Stimulated activated CD4-positive, alpha-beta T cell treated with anti-CD3 and anti-CD28 coated beads, Interleukin-12 subunit alpha, Interleukin-12 subunit beta, amount 100 ng/mL, for 4 hours (primary cell): ENCODE measurements at places on chromosomes 16 and 17.

- no peak for DNase-seq
Measured at GRCh38 chr16:17149904-17150483, 320.8 kb downstream of the XYLT1 start.

- DNase-seq = no peak
Measured at GRCh38 chr17:76371656-76372628, 12.5 kb upstream of the SPHK1 start.

DNA sequence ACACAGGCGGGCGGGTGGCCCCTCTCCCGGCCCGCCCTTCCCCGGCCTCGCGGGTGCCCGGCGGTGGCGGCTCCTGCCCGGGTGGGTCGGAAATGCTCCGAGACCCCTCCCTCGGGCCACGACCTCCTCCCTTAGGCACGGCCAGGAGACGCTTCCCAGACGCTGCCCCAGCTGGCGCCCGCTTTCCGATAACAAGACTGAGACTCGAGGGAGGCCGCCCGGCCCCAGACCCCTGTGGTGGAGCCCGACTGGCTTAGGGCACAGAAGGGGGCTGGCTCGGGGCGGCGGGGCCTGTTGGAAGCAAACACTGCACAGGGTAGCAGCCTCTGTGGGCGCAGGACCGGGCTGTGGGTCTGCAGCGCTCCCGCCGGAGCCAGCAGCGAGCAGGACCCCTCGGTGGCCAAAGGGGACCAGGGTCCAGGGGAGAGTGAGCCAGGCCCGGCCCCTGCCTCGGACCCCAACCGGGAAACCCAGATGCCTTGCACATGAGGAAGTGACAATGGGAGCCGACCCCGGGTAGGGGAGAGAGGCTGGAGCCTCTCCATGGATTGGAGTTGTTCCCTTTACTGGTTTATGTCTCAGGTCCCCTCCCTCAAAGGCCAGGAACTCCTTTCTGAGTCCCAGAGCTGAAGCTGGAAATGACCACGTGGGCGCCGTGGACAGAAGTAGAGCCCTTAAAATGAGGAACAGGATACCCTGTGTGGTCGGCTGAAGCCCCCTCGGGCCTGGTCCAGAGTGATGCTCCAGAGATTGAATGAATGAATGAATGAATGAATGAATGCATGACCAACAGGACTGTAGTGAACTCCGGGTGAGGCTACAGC lies 19.8 kb upstream of the ADCY7 start:
- no peak for DNase-seq

DNA sequence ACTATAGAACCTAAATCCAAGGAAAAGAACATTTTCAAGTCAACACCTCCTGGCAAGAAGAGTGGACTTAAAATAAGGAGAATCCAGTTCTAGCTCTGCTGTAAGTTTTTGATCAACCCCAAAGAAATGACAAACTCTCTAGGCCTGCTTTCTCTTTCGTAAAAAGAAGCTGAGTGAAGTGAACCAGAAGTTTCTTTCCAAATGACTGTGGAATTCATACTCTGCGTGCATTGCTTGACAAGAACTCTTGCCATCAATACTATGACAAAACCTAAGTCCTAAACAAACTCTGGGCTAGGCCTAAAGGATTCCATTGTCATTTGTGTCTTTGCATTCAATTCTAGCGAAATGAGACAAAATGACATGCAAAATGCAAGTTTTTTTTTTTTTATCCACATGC lies 187.5 kb upstream of the SOX9 start:
- no peak for DNase-seq

GRCh38 chr17:30101686-30102390 lies 14.8 kb upstream of the NSRP1 start:
- no peak for DNase-seq

GRCh38 chr16:11016993-11017392 lies 72.6 kb downstream of the CLEC16A start:
- DNase-seq = no peak

GRCh38 chr17:5299383-5299782 lies 17.3 kb downstream of the RABEP1 start:
- no peak for DNase-seq

DNA sequence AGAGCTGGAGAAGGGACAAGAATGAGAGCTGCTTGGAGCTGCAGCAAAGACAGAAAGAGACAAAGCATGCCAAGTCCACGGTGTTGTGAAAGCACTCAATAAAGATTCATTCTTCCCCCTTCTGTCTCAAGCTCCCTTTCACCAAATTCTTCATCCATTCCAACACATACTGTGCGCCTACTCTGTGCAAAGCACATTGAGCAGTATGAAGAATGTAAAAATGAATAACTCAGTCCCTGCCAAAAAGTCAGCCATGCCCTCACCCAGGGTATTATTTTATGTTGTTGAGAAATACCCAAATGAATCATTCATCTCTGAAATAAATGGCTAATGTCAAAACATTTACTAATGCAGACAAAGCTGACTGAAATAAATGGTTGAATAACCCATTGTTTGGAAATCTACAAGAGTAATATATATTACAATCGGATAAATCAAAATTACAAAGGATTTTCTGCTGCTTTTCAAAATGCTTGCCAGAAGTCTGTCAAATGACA lies 282.9 kb upstream of the IRX5 start:
- no peak for DNase-seq

DNA sequence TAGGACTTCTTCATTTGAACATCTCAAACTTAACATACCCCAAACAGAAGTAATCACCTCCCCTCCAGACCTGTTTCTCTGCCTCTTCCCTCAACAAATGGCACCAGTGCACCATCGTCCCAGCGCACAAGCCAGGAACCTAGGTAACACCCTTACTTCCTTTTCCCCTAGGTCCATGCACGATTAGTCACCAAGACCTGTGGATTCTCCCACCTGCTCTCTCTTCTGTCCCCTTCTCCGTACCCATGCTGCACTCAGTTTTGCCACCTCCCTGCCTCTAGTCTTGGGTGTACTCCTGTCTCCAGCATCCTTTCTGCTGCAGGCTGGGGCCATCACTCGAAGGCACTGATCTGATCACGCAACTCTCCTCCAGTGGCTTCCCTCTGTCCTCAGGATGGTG lies 3.2 kb downstream of the EMC8 start:
- no peak for DNase-seq

DNA sequence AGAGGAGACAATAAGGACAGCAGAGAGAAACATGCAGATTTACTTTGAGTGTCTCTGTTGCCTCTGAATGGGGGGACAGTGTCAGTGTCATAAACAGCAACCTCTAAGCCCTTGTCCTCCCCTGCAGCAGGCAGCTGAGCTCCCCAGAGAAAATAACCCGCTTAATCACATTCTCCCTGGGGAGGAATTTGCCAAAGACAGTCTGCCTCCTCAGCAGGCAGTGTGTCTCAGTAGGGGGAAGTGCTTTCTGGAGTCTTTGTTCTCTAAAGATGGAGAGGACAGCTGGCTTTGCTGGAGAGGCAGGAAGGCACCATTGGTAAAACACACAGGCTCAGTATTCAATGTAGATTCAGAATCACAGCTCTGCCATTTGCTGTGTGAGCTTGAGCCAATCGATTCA lies 16.1 kb downstream of the TEKT5 start:
- no peak for DNase-seq

DNA sequence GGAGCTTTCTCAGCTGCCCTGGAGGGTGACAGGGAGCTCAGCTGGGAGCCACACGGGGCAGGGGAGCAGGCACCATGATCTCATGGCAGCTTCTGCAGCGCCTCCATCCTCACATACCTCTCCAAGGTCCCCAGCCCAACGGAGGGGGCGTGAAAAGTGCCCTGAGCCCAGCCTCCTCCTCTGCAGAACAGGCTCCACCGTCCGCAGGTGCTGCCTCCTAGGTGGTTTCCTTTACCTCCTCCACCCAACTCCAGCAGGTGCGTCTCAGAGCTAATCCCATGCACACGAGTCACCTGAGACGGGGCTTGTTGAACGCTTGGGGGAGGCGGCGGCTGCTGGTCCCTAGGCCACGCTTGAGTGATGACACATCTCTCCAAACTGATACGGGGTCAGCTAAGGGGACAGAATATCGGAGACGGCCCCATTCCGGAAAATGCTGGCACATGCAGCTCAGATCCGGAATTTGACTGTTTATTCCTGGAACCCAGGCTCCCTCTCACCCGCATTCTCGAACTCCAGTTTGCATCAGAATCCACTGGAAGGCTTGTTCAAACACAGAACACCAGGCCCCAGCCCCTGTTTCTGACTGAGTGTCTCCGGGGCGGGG lies 387 bp upstream of the SLC38A8 start:
- no peak for DNase-seq

- DNase-seq = no peak
Measured at GRCh38 chr17:17279316-17279715, 1.7 kb downstream of the COPS3 start.

GRCh38 chr16:68383858-68384257 lies 64.5 kb downstream of the SMPD3 start:
- no peak for DNase-seq

- DNase-seq = peak; percentile 31
Measured at GRCh38 chr17:66302761-66303626, 581 bp downstream of the PRKCA start.

GRCh38 chr16:17416461-17417311 lies 54.1 kb downstream of the XYLT1 start:
- peak; percentile 21 for DNase-seq

DNA sequence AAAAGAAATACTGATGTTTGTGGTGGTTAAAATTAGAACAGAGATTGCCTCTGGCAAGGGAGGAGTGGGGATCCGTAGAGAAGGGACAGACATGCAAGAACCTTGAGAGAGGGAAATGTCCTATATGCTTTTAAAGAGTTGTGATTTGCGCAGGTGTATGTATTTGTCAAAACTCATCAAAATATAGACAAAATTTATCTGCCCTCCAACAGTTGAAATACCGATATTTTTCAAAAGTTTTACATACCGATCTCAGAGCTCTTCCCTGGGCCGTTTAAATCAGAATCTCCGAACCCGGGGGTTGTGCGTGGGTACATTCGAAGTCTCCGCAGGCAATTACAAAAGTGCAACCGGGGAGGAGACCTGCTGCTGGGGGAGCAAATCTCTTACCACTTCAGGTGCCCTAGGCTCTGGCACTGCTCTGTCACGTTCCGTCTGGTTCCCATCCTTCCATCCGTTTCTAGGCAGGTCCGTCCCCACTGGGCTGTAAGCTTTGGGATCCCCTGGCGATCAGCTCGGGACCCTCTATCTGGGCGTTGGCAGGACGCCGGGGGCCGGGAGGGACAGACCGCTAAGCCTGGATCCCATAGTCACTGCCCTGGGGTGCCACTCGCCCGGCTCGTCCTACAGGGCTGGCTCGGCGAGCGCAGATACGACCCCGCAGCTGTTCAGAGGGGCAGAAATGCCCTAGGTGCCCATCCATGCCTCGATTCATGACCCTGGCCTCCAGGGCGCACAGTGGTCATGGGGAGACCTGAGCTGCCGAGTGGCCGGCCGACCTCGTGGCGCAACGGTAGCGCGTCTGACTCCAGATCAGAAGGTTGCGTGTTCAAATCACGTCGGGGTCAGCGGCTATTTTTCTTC lies 4.2 kb downstream of the BORCS6 start:
- DNase-seq = peak; percentile 97

DNA sequence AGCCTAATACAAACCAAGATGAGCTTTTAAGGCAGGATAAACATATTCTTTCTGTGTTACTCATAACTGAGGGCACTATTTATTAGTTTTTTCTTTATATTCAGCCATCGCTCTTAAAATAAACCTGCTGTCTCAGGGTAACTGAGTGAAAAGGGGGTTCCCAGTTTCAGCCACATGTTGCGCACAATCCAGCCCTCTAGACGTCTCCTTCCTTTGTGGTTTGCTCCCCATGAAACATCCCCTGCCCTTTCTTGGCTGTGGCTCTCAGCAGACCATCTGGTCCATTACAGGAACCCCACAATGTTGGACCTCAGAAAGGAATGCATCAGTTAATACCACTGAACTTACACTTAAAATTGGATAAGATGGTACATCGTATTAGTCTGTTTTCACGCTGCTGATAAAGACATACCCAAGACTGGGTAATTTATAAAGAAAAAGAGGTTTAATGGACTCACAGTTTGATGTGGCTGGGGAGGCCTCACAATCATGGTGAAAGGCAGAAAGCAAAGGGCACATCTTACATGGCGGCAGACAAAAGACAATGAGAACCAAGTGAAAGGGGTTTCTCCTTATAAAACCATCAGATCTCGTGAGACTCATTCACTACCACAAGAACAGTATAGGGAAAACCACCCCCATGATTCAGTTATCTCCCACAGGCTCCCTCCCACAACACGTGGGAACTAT lies 12.6 kb upstream of the IL21R start:
- no peak for DNase-seq

GRCh38 chr17:79866791-79867518 lies 27.7 kb upstream of the CBX4 start:
- no peak for DNase-seq

DNA sequence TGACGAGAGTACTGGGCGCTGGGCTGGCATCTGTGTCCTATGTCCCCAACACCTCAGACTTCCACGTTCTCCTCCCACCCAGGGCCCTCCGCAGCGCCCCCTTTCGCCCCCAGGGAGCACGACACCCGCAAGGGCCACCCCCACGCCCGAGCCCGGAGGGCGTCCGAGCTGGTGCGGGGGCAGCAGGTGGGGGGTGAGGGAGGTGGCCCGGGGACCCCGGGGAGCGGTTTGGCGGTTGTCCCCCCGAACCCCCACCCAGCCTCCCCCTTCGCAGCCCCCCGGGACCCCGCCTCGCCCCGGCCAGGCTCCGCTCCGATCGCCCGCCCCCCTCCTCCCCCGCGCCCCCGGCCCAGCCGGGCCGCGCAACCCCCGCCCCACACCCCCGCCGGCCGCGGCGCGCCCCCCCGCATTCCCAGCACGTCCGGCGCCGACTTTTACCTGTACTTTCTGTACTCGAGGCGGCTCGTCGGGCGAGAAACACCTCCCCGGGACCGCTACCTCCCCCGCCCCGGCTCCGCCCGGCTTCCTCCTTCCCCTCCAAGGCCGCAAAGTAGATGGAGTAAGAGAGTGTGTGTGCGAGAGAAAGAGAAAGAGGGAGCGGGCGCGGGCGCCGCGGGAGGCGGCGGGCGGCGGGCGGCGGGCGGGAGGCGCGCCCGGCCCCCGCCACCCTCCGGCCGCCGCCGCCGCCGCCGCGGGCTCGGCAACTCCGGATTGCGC lies 901 bp downstream of the CDYL2 start:
- DNase-seq = peak; percentile 52

- DNase-seq = peak; percentile 41
Measured at GRCh38 chr17:15260376-15261257, 4.5 kb downstream of the PMP22 start.

DNA sequence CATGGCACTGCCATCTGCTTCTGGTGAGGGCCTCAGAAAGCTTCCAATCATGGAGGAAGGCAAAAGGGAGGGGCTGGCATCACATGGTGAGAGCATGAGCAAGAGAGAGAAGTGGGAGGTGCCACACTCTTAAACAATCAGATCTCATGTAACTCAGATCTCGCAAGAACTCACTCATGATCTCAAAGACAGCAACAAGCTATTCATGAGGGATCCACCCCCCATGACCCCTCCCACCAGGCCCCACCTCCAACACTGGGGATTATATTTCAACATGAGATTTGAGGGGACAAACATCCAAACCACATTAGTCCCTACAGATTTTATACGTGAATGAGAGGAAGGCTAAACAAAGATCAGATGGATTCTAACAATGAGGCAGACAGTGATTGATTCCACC lies 8.9 kb upstream of the TMEM132E start:
- no peak for DNase-seq

- DNase-seq = no peak
Measured at GRCh38 chr17:29133121-29133713, 47.0 kb downstream of the MYO18A start.

- peak; percentile 39 for DNase-seq
Measured at GRCh38 chr17:78736526-78737079, 45.5 kb downstream of the CYTH1 start.
